ENCODE measurements at places on chromosomes 3 and 15.

DNA sequence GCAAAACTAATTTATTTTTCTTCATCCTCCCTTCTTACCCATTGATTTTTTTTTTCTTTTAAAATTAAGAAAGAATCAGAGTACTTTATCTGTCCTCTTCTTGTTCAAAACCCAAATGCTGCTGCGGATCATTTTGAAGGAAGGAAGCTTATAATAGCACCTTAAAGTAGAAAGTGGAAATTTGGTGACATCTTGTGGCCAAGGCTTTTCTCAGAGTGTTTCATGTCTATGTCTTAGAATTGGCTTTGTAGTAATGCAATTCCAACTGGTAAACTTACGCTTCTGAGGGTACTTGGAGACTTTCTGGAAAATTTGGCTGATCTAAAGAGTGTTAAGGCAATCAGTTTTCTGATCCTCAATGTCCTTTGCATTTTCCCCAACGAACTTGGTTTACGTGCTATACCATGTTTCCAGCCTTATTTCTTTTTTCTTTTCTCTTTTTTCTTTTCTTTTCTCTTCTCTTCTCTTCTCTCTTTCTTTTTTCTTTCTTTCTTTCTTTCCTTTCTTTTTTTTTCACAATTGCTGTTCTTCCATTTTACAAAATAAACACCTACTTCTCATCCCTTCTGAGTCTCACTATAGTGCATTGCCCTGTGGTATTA lies 30.7 kb downstream of the C3orf38 start:
- H3K27me3 ChIP-seq: no peaks in the 10 kb centered on the region
- no peak overlapping the region for H3K27ac ChIP-seq
- DNase-seq: no peak
- no peaks in the 10 kb centered on the region for H3K36me3 ChIP-seq
- no peaks in the 10 kb centered on the region for H3K4me1 ChIP-seq

- no peaks in the 10 kb centered on the region for H3K4me1 ChIP-seq
- no peak overlapping the region for H3K4me3 ChIP-seq
- no peak overlapping the region for H3K27ac ChIP-seq
- no peak for DNase-seq
- peaks cover 8% of the 10 kb centered on the region for H3K27me3 ChIP-seq
These were observed 16.8 kb downstream of the GJD2 start for GRCh38 chr15:34738002-34738401.

DNA sequence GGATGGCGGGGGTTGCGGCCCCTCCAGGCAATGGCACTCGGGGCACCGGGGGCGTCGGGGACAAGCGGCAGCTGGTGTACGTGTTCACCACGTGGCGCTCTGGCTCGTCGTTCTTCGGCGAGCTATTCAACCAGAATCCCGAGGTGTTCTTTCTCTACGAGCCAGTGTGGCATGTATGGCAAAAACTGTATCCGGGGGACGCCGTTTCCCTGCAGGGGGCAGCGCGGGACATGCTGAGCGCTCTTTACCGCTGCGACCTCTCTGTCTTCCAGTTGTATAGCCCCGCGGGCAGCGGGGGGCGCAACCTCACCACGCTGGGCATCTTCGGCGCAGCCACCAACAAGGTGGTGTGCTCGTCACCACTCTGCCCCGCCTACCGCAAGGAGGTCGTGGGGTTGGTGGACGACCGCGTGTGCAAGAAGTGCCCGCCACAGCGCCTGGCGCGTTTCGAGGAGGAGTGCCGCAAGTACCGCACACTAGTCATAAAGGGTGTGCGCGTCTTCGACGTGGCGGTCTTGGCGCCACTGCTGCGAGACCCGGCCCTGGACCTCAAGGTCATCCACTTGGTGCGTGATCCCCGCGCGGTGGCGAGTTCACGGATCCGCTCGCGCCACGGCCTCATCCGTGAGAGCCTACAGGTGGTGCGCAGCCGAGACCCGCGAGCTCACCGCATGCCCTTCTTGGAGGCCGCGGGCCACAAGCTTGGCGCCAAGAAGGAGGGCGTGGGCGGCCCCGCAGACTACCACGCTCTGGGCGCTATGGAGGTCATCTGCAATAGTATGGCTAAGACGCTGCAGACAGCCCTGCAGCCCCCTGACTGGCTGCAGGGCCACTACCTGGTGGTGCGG lies 1.9 kb downstream of the CHST2 start:
- no peak for DNase-seq
- H3K4me3 ChIP-seq: peak overlapping the region; percentile 56
- H3K36me3 ChIP-seq: no peaks in the 10 kb centered on the region

- peaks cover 14% of the 10 kb centered on the region for H3K36me3 ChIP-seq
- H3K4me1 ChIP-seq: peaks cover 17% of the 10 kb centered on the region
- H3K27ac ChIP-seq: peak overlapping the region; percentile 82
These were observed 339 bp downstream of the AMT start for GRCh38 chr3:49421890-49422378.

DNA sequence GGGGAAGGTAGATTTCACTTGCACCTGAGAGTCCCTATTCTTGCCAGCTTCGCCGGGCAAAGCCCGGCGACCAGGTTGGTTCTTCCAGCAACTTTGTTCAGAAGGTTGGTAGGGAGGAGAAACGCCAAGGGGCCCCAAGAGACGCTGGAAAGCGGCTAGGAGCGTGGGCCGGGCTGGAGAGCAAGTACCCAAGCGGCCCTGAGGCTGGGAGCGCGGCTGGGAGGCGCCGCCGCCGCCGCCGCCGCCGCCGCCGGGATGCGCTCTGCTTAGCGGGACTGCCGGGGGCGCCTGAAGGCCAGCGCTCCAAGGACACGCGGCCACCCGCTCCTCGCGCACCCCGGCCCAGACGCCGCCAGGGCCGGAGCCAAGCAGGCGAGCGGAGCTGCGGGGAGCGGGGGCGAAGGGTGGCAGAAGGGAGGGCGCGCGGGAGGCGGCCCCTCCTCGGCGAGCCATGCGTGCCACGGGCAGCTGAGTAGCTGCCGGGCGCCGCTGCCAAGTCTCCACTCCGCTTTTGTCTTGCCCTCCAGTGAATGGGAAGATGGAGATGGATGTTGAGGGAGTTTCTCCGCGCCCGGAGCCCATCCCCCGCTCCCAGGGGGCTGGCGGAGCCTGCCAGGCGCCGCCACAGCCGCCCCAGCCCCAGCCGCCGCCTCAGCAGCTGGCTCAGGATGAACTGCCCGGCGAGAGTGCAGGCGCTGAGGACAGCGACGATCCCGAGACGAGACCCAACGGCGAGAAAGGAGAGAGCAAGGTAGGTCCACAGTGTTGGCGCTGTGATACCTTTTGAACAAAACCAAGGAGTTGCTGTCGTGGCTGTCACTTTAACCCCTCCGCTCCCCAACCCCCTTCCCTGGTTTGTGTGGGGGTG lies 227.4 kb upstream of the AZI2 start:
- H3K4me3 ChIP-seq: peak overlapping the region; percentile 75
- peak; percentile 42 for DNase-seq
- peaks cover 89% of the 10 kb centered on the region for H3K27me3 ChIP-seq
- H3K27ac ChIP-seq: no peak overlapping the region

Measured in mesothelial cell of epicardium (in vitro differentiated cells).